ENCODE measurements at places on chromosomes 5 and 9.

- DNase-seq: no peak
Measured at GRCh38 chr5:95827892-95828246, 5.3 kb upstream of the GLRX start.

DNA sequence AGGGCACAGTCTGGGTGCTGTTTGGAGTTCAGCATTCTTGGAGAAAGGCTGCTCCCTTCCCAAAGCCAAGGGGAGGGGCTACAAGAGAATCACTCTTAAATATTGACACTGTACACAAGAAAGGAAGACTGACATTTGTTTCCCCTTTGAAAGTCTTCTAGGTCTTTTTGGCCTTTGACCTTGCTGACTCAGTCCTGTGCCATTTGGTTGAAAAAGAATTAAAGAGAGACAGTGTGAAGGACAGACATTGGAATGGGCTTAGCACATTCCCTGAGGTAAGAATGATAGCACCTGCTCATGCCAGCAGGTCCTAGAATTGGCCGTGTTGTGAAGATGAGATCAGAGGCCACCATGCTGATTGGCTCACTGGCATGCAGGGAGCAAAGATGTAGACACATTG is 271.4 kb upstream of the ZNF608 start:
- no peak for DNase-seq

DNA sequence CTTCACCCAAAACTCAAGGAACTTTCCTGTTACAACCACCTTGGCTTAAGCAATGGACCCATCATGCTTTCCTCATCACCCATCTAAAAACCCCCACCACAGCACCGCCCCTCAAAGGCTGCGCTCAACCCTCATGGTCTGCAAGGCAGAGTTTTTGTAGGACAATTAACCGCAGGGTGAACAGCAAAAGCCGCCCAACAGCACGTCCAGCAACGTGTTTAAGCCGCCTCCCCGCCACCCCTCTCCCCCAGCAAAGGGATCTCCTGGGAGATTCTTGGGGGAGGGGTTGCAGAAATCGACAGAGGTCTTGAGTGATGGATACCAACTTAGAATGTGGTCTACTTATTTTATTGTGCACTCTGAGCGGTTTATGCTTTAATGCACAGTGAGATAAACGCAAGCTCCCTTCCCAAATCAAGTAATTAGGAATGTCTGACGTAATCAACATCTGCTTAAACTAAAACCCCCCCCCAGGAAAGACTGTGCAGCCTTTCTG is 1.9 kb downstream of the ROR2 start:
- no peak for DNase-seq

GRCh38 chr5:177241768-177242167 is 61.8 kb downstream of the RAB24 start:
- DNase-seq: no peak

GRCh38 chr5:74304536-74304935 is 336.0 kb downstream of the ENC1 start:
- no peak for DNase-seq

GRCh38 chr9:134494905-134495304 is 146.7 kb upstream of the COL5A1 start:
- no peak for DNase-seq

DNA sequence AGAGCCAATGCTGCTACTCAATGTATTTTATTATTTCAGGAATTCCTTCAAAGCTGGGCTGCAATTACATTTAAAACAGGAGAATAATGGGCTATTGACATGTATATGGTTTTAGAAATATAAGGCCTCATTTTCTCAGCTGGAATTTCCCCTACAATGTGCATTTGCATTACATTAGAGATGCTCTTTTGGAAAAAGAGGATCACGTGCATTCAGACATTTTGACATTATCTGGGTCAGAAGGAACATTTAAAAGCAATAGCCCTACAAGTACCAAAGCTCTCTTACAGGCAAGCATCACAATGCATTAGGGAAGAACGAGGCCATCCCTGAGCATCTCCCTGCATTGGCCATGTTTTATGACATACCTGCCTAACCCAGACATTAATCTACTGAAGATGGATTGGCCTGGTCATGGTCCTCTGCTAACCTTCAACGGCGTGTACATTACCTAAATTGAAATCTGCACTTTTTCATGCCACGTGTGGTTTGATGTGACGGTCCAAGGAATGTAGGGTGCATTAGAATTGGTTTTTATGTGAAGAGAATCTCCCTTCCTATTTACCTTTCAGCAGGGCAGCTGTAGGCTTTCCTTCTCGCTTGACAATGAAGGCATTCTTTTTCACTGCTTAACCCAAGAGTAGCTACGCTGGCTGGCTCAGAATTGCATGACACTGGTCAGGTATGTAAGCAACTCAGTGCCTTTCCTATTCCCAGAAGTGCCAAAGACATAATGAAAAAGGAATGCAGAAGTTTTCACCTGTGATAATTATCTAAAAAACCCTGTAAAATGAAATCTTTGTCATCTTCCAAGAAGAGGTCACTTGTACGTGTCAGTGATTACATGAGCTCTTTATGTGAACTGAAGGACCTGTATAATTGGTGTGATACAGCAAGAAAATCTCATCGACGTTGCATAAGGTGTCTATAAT is 212.3 kb upstream of the MPDZ start:
- no peak for DNase-seq

GRCh38 chr9:136950656-136951276 is 1.3 kb upstream of the LCN12 start:
- no peak for DNase-seq

- DNase-seq: no peak
Measured at GRCh38 chr9:137031904-137032640, at the start of gene FUT7. Gene FUT7 (minus strand): TSS chr9:137032088. CDS start chr9:137031991, 97 bp downstream.

DNA sequence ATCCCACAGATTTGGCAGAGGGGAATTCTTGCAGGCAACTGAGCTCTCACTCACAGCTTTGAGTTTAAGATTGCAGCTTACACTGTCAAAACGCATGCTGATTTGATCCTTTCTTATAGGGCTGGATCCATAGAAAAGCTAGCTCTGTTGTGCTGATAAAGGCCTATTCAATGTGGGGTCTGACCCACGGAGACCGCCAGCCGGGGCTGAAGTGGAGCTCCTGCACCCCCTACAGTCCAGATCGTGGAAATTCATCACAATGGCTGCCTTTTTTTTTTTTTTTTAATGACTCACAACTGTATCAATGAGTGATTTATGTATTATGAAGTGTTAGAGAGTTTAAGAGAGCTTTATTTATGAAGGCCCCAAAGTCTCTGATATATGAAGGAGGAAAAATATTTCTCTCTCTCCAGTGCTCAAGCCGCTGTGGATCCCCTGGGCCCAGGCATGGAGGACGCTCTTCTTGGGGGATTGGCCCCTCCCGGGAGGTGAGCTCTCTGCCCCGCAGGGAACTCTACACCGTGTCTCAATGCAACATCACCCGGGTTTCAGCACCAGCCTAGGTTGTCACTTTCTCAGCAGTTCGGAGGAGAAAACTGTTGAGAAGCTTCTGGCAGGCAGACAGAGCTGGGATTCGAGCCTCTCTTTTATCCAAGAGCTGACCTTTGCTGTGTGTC is 700.2 kb downstream of the IRX1 start:
- no peak for DNase-seq

DNA sequence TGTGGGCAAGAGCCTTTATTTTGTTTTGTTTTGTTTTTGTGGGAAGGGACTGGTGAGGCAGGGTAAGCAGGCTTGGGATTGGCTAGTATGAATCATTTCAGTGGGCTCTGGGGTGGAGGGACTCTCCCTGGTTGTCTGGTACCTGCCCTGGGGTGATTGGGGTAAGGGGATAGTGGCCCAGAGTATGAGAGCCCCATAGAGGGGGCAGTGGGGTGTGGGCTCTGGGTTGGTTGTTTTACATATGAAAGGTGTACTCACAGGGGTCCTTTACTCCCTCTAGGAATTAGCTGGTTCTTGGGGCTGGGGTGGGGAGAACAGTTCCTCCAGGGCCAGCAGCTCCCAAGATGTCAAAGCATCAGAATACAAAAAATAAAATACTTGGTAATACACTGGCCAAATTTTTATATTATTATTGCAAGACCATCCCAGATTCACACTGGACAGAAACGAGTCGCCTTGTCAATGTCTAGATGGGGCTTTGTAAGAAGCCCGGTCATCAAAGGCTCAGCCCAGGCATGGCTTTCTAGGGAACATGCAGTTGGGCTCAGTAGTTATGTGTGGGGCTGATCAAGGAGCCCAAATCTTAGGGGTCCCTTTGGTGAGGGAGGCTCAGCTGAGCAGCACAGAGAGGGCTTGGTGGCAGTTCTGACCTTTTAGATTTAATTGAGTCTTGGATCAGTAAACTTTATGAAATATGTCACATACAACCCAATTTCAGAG is 190.5 kb downstream of the NXNL2 start:
- DNase-seq: no peak

DNA sequence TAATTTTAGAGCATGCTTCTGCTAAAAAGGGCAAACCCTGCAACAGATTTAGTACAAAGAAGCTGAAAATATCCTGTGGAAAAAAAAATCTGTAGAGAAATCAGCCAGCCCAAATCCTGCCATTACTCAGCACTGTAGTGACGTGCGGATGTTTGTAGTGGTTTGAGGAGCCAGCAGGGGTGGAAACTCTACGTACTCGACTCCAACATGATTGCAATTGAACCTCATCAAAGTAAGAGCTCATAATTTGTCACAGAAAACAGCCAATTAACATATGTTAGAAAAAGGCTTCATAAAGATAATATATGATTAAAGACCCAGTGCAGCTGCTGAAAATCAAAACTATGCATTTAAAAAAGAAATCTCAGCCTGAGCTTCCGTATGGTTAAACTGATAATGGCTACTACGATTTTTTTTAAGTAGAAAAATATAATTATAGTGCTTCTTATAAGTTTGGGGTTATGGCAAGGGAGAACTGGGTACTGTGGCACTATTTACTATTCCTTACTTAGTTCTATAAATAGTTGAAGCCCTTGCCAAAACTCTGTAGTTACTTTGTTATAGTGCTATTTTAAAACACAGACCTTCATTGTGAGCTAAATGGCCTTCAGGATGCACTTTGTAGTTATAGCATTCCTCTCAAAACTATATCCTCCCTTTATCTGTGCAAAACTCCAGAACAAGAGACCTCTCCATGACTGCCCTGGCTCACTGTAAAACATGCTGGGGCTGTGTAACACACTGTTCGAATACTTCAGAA is 49.4 kb downstream of the MEF2C start:
- peak; percentile 29 for DNase-seq

GRCh38 chr5:65482736-65483545 is 1.2 kb upstream of the ADAMTS6 start:
- DNase-seq: no peak

DNA sequence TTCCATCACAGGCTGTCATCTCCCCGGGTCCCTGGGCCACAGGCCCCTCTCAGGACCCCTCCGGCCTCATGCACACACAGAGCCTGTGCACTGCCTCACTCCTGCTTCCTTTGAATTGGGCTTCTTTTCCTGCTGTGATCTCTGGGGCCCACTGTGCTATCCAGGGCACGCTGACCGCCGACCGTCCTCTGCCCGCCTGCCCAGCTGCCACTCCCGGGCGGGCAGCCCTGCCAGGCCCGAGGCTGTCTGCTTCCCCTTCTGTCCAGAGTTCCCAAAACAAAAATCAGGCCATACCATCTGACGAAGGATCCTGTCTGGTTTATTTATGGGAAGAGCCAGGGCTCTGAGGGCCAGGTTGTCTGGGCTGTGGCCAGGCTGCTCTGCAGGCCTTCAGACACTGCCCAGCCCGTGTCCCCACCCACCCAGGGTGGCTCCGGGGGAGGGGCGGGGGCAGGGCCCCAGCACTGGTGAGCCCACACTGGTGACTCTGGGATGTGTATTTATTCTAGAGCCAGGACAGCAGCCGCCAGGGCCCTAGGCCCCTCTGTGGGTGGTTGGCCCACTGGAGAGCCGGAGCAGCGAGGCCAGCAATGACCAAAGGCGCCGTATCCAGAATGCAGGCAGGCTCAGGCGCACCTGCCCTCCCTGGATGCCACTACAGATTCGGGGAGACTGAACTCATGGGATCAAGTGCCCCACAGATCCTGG is 57.0 kb downstream of the ADAMTS2 start:
- DNase-seq: no peak

- no peak for DNase-seq
Measured at GRCh38 chr5:137563646-137564397, 64.7 kb upstream of the SPOCK1 start.

- DNase-seq: no peak
Measured at GRCh38 chr9:105841562-105841961, 147.2 kb downstream of the TMEM38B start.

DNA sequence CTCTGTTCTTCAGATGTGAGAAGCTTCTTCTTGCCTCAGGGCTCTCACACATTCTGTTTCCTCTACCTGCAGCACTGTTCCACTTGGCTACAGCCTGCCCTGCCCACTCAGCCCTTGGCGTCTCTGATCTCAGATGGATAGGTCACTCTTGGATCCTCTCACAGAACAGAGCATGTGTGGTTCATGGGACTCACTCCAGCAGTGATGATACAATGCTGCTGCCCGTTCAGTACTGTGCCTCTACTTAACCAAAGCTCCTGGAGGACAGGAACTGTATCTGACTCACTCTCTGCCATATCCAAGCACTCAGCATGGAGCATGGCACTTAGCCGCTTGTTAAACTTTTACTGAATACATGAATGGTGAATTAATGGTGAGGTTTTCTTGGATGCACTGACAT is 3.4 kb upstream of the SPINK4 start:
- no peak for DNase-seq

- DNase-seq: no peak
Measured at GRCh38 chr9:77647267-77648233, 572 bp downstream of the GNA14 start.

DNA sequence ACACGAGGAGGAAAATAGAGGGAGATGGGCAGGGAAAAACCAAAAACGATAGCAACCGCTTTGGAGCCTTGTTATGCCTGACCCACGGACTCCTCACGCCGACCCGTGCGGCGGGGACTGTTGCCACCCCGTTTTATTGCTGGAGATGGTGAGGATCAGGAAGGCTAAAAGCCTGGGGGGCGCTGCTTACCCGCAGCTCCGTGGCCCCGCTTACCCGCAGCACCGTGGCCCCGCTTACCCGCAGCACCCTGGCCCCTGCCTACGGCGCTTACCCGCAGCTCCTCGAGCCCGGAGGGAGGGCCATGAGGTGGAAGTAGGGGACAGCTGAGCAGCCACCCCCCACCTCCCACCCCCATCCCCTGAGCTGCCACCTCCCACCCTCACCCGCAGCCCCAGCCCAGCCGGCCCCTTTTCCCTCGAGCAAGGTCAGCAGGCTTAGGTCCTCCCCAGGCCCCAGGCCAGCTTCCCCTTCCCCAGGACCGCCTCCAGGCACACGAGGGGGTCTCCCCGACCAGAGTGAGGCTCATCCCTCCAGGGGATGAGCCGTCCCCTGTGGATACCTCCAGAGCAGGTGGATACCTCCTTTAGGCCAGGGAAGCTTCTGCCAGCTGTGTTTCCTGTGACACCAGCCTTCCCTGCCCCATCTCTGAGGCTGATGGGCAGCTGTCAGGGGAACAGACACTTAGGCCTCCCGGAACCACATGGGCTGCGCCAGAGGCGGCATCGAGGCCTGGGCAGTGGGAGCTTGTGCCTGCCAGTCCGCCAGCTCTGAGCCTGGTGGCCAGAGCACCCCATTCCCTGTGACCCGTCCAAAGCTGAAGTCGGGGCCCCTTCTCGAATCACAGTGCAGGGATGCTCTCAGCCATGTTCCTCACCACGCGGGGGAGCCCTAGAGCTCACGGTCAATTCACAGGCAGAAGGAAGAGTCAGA is 92.3 kb downstream of the LMX1B start:
- peak; percentile 74 for DNase-seq
